Substantia nigra (tissue), 51 donors: ENCODE measurements at places on chromosomes 1 and 21.

- DNase-seq = peak; percentile 45
Measured at GRCh38 chr1:14968251-14968851, 185.2 kb upstream of the TMEM51 start.

DNA sequence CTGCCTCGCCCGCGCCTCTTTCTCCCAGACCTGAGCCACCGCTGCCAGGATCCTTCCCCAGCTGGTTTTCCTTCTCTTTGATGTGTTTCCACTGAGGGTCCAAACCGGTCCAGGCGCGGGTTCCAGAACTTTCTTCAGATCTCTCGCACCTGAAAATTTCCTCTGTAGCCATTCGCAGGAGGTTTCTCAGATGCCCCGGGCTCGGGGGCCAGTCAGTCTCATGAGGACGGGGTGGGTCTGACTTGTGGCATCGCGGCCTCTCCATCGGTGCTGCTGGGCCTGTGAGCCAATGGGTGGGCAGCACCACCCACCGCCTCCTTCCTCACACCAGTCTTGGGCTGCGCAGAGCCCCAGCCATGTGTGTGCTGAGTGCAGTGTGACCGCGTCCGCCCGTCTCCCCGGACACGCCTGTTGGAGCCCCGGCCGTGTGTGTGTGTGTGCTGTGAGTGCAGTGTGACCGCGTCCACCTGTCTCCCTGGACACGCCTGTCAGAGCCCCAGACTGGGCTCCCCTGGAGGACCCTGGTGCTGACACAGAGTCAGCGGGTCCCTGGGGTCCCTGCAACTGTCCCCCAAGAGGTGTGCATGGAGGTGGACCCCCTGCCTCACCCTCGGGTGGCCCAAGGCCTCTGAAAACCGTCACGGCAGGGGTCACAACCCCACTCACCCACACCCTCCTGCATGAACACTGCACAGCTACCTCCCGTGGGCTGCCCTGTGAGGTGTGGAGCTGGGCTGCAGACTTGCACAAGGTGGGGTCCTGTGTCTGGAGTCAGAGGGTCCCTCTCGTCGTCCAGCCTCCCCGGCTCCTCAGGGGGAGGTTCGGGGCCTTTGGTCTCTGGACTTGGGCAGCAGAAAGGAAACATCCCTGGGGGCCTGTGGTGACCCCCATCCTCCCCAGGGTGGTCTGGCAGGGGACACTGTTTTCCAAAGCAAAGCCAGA, 20.2 kb downstream of the COL18A1 start:
- DNase-seq = no peak

GRCh38 chr21:34807881-34808568, 139.2 kb downstream of the CLIC6 start:
- DNase-seq = no peak

- no peak for DNase-seq
Measured at GRCh38 chr1:207362962-207363860, 41.7 kb downstream of the CD55 start.

GRCh38 chr1:65148548-65149350, 746 bp downstream of the AK4 start:
- no peak for DNase-seq

DNA sequence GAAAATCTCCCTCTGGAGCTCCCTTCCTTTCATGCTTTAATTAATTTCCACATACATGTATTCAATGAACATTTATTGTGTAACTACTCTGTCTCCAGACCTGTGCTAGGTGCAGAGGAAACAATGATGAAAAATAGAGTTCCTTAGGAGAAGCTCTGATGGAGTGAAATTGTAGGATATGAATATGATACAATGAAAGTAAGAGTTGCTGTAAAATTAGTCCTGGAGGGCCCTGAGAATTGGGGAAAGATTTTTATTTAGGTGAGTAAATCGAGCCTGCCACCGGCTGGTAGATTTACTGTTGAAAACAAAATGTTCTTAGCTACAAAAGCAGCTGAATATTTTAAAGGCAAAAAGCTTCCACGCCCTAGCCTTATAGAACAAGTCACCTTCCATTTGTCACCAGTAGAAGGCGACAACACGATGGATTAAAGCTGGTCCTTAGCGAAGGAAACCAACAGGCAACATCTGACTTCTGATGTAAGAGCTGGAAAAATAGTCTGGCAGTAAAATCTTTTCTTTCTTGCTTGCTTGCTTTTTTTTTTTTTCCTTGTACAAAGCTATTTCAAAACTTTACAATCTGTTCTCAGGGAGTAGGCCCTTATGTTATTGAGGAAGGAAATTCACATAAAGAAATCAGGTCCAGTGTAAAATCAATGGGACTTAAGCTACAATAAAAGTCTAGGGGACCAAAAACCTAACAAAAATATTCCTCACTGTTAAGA, 82.0 kb upstream of the ROR1 start:
- DNase-seq = no peak

- no peak for DNase-seq
Measured at GRCh38 chr1:17276568-17276967, 27.7 kb downstream of the PADI3 start.

GRCh38 chr1:11500881-11501280, 21.9 kb downstream of the DISP3 start:
- no peak for DNase-seq

DNA sequence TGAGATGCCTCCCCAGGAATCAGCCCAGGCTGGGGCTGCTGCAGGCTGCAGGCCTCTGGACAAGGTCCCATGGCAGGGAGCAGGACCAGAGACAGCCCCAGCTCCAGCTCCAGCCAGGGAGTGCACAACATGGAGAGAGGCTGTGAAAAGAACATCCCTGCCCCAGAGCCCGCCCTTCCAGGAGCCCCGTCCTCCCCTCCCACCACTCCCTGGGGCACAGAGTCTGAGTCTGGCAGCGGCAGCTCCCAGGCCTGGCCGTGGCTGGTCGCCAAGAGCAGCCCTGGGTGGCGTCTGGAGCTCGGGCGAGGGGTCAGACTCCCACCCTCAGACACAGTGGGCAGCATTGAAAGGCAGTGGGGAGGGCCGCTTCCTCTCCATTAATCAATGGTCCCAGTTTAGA, 37.8 kb downstream of the MEGF6 start:
- no peak for DNase-seq

DNA sequence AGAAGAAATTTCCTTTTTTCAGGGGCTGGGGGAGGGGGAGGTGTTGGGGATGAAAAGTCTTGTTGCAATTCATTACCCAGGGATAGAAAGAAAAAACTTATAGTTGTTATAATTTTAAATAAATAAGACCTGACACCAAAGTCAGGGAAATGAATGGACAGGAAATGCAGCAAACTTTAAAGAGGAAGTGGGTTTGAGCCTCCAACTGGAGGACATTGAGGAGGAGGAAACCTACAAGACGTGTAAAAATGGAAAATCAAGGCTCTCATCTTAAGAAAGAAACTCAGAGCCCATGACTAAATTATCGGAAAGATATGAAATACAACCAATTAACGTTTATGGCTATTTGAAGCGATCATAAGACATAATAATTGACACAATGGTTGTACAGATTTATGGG, 54.4 kb downstream of the NIBAN1 start:
- no peak for DNase-seq

GRCh38 chr1:113269168-113269963, 120.9 kb upstream of the MAGI3 start:
- DNase-seq = no peak

DNA sequence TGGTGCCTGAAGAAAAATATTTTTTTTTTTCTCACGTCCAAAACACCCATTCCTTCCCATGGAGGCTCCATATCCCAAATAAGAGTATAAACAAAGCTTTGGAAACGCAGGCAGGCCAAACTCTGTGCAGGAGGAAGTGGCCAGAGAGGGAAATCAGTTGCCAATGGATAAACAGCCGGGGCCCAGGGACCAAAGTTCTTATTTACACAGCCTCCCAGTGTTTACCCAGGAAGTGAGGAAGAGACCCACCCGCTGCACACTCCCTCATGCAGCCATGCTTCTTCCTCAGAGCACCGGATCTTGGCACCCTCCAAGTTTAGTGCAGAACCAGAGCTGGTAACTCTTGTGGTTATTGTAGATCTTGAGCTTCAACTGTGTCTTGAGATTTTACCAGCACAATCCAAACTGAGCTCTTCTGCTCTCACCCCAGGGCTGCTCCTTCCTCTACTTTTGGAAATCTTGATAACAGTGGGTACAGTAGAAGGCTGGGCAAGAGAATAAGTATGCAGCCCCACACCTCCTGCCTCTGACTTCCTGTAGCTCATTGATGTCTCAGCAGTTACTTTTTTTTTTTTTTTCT, 14.2 kb downstream of the MARCKSL1 start:
- DNase-seq = no peak

DNA sequence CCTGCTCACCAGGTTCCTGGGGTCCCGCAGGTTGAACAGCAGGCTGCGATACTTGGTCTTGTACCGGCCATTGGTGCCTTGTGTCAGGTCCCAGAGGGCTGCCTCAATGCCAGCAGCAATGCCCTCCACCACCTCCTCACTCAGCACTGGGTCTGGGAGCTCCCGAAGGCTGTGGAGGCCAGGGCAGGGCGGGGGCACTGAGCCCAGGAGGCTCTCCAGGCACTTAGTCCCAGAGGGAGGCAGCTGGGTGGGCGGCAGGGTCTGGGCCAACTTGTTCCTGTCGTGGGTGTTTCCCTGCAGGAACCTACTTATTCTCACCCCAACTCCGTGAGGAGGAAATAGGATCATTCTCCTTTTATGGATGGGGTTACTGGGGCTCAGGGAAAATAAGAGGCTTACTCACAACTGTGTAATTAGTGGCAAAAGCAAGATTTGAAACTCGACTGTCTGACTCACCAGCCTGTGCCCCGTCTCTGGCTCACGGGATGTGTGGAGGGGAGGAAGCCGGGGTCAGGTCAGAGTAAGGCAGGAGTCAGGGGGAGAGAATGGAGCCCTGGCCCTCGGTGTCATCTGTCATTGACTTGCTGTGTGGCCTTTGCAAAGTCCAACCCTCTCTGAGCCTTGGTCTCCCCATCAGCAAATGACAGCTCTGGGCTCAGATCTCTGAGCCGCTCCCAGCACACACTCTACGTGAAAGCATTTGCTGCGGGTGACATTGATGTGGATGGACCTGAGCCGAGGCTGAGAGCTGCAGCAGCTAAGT, 17.2 kb downstream of the SPOCD1 start:
- no peak for DNase-seq

DNA sequence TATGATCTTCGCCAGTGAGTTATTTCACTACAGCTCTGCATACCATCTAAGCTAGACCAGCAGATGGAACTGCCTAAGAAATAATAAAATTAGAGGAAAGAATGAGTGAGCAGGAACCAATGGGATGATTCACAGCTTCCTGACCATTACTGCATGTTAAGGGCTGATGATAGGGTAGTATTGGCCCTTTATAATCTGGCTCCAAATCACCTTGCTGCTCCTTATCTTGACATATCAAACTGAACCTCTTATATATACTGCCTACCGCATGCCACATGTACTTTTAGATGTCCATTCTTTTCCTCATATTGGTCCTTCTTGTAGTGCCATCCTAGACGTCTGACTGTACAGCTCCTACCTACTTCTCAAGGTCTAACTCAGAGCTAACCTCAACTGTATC, 524.4 kb downstream of the DPYD start:
- no peak for DNase-seq

DNA sequence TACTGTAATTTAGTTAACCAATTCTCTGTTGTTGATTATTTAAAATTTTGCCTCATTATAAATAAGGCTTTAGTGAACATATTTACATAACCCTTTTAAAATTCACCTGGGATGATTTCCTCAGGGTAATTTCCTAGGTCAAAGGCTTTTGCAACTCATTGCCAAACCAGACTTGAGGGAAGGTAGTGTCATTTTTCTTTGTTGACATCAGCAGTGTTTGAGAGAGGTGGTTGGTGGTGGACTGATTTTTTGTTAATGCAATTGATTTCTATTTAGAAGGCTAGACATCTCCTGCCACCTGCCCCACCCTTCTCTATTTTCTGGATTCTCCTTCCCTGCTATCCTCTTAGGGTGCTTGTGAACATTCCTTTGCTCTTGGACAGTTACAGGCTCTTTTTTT, 116.8 kb downstream of the HHAT start:
- no peak for DNase-seq

- DNase-seq = no peak
Measured at GRCh38 chr1:114152089-114152507, 1.6 kb downstream of the SYT6 start.

DNA sequence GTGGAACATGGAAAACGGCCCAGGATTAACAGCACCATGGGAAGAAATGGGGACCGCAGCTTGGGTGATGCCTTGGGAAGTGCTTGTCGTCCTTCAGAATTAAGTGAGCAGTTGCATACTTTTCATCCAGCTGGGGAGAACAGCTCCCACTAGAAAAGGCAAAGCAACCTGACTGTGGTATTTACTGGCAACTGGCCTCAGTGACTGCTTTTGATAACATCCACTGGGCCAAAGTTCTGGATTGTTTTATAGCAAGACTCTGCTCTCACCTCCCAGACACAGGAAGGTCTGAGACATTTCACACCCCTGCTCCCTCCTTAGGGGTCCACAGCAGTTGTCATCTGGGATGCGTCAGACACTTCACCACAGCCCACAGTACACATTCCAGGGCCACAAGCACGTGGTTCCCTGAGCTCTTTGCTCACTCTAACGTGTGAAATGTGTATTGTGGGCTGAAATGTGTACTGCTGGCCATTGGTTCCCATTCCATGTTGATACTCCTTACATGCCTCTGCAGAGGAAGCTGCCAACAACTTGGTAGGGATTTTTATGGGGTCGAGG, 6.6 kb downstream of the PAPPA2 start:
- DNase-seq = no peak
